NCI-H2081 treated with DMSO at 0.1 percent for 48 hours (cell line): ENCODE measurements at places on chromosomes 16 and 17.

- no peak for DNase-seq
These were observed 67.3 kb downstream of the ANKRD11 start for GRCh38 chr16:89422905-89423630.

DNA sequence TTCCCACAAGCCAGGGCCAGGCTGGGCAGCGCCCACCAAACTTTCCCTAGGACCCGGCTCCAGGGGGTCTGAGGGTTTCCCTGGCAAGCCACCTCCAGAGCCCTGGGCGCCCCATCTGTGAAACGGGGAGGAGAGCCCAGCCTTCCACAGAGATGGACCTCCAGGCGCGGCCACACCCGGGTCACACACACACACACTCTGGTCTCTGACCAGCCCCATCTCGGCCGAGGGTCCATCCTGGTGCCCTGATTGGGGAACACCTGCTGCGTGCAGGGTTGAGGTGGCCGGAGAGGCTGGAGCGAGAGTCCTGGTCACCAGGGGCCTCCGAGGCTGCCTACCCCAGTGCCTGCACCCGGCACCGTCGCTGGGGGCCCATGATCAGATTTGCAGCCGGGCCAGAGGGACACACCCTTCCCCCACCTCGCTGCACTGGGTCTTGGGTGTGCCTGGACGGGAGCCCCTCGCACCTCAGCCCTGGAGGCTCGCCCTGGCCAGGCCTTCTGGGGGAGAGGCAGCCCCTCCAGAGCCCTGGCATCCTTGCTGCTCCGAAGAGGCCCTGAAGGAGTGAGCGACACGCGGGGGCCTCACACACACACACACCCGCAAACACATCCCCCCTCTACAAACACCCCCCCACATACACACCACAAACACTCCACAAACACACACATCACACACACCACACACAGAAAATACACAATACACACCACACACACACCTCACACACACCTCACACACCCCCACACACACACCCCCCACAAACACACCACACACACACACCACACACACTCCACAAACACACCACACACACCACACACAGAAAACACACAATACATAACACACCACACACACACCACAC lies 29.7 kb downstream of the SLC25A10 start:
- DNase-seq: no peak

DNA sequence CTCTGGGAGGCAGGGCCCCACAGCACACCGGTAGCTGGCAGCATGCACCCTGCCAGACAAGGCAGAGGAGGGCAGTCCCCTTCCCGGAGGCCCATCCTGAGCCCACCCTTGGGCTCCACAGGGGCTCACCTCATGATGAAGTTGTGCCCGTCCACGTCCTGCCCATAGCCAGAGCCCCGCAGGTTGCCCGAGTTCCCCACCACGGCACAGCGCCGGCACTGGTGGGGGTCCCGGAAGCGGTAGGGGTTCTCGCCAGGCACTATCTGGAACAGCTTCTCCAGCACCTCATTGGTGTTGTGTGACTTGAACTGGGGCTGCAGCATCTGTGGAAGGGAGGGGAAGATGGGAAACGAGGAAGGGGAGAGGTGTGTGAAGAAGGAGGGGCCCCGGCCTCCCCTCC lies 44.0 kb downstream of the ST3GAL2 start:
- DNase-seq: no peak

- no peak for DNase-seq
These were observed 6.9 kb upstream of the SCNN1G start for GRCh38 chr16:23175651-23176050.

- DNase-seq: no peak
These were observed 97.1 kb downstream of the CDH11 start for GRCh38 chr16:65024767-65025178.

DNA sequence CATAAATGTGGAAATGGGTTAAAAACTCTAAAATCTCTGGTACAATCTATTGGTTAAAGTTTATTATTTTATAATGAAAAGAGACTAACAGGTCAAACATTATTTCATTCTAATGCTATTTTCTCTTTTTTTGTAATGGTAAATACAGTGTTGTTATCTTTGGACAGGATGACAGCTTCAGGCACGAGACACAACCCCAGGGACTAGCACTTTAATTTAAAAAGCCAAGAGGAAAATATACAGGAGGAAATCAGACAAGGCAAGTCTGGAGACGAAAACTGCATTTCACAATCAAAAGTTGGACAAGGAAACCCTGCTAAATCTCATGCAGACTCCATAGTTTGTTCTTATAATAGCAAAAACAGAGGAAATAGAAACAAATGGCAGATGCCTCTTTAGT lies 589.1 kb upstream of the CDH8 start:
- DNase-seq: no peak

- no peak for DNase-seq
These were observed 29.8 kb downstream of the PRSS54 start for GRCh38 chr16:58264961-58265479.

DNA sequence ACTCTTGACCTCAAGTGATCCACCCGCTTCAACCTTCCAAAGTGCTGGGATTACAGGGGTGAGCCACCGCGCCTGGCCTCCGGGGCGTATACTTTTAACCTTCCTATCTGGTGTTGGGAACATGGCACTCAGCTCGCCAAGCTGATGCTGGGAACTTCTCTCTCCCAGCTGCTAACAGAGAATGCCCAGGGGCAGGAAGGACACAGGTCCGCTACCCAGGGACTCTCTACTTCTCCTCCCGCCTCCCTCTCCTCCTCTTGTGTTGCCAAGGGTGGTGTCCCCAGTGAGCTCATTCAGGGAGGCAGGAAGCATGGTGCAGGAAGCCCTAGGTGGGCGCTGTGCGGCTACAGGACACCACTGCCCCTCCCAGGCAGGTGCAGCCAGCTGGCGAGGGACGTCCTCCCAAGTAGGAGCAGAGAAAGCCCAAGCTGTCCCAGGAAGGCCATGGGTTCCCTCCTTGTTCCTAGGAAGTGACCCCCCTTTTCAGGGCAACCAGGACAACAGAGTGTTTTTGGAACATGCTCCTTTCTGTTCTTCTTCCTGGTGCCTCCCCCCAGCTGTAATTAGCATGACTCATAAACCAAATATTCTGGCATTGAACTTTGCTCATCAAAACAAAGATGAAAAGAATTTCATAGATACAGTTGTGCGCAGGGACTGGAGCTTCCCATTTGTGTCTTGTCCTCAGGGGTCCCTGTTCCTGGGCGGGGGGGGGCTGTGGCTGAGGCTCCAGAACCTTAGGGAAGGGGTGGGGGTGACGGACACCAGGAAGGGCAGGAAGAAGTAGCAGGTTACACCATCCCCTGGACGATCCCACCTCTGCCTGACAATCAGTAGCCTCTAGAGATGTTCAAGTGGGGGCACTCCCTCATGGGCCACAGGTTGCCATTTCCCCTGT lies 2.7 kb downstream of the C1QTNF1 start:
- no peak for DNase-seq

DNA sequence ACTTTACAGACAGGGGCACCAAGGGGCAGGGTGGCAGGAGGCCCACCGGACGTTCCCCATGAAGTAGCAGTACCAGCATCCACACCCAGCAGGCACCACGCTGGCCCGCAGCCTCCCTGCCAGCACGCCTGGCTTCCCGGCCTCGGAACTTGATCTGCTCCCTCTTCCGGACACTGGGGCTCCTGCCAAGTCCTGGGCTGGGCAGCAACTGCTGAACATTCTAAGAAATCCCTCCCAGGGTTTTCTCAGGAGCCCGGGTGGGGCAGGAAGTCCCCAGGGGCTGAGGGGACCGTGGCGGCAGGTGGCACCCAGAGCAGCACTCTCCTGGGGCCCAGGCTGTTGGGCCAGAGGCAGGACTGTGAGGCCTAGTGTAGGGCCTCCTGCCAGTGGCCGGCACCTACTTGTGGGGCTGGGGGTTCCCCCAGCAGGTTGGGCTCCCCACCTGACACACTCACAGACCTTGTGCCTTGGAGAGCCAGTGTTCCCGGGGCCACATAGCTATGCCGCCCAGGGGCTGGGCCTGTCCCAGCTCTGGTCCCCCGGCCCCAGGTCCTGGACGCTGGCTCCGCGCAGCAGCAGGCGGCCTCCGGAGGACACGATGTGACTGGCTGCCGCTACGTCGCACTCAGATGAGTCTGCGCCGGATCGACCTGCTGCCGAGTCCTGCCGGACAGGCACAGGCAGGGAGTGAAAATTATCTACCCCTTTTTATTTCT lies 86.2 kb upstream of the CBX4 start:
- no peak for DNase-seq

DNA sequence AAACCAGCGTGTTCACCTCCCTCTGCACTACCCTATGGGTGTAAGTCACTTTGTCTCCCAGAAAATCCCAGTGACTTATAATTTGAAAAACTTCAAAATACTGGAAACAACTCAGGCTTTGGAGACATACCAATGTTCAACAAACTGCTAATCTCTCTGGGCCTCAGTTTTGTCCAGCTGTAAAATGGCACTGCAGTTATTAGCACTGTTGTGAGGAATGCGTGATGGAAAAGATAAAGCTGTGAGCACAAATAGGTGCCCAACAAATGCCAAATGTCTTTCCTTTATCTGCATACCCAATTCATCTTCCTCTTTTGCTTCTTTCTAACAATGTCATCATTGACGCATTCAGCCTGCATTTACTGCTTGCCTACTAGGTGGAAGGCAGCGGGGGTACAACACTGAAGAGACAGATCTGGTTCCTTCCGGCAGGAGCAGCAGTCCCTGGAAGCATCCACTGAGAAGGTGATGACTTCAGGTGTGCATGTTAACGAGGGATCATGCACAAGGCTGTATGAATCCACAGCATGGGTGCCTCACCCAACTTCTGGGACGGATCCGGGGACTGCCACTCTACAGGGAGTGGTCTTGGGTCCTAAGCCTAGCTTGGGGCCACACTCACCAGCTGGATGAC lies 63.4 kb downstream of the CYTH1 start:
- DNase-seq: no peak

GRCh38 chr17:16928406-16929034 lies 43.4 kb downstream of the TNFRSF13B start:
- DNase-seq: no peak

DNA sequence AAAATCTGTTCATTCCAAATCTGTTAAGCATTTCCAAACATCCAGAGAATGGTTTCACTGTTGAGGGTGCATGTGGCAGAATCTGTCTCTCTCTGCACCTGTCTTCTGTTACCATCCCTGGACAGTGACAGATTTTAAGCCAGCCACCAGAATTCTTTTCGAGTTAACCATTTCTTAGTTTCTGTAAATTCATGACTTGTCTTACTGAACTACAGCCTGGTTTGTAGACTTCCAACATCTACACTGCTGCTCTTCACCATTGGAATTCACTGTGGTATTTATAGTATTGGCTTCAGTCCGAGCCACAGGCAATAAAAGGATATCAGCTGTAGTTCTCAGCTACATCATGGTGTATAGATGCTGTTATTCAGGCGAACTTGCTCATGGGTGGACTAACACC lies 47.6 kb downstream of the GOSR1 start:
- no peak for DNase-seq

GRCh38 chr16:59754854-59755253 lies 1020.7 kb upstream of the GOT2 start:
- no peak for DNase-seq

- DNase-seq: no peak
These were observed 5.9 kb downstream of the XAF1 start for GRCh38 chr17:6761779-6762178.

DNA sequence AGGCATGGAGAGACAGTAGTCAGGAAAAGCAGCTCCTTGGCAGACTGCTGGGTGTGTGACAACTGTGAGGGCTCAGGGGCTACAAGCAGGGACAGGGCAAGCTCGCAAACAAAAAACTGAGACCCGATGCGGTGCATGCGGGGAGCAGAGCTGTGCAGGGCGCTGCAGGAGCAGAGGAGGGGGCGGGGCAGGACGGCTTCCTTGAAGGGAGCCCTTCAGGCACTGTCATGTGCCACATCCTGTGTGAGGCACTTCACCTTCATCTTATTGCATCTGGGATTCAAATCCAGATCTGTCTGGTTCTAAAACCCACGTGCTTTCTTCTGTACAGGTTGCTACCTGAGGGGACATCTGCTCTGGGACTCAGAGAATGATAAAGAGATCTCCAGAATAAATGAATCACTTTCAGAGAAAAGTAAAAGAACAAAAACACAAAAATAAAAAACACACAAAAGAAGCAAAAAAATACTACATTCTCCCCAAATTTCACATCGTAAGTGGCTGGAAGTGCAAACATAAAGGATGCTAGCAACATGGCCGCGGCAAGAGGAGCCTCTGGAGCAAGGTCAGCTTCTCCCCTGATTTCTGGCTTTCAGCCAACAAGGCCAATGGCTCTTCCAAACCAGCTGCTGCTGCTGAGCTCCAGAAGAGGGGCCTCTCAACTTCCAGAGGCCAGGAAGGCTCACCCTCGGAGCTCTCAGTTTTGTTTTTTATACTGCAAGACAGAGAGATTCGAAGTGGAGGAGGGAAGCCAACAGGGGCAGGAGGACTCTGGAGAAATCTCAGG lies 14.2 kb downstream of the LYRM9 start:
- DNase-seq: no peak

- DNase-seq: no peak
These were observed 36.4 kb downstream of the CDK5R1 start for GRCh38 chr17:32523017-32523680.
